ENCODE measurements at places on chromosomes 7 and 10. TPM values are rescaled to one million over a fixed set of nuclear protein-coding genes. Genes with fewer than 3 reads are reported as not detected.

The CFAP69 gene
- 4.3 TPM for total RNA-seq

The OR2A5 gene
- not detected for total RNA-seq

The OGDHL gene
- total RNA-seq: 0.30 TPM

The BAIAP2L1 gene
- 31.5 TPM for total RNA-seq

The GDF2 gene
- total RNA-seq: not detected

The VPS41 gene
- 35.8 TPM for total RNA-seq

The VAX1 gene
- total RNA-seq: 0.25 TPM

The TAS2R38 gene
- not detected for total RNA-seq

The CRPPA gene
- 0.38 TPM for total RNA-seq

The POU6F2 gene
- not detected for total RNA-seq

The MPP7 gene
- total RNA-seq: 0.38 TPM

The XRCC2 gene
- total RNA-seq: 9.4 TPM

The NKX1-2 gene
- 0.02 TPM for total RNA-seq

The SFTPA1 gene
- not detected for total RNA-seq

The CALN1 gene
- total RNA-seq: not detected

The GARS1 gene
- 493 TPM for total RNA-seq

The WEE2 gene
- not detected for total RNA-seq

The CAMK2B gene
- 0.15 TPM for total RNA-seq

The DMBT1 gene
- total RNA-seq: 0.02 TPM

The BCAP29 gene
- total RNA-seq: 67.2 TPM

The TRPV5 gene
- not detected for total RNA-seq

The POLR2J2 gene
- 3.8 TPM for total RNA-seq

The CFTR gene
- not detected for total RNA-seq

The EXOSC1 gene
- total RNA-seq: 96.3 TPM

The GFRA1 gene
- 0.92 TPM for total RNA-seq

The ITGB8 gene
- total RNA-seq: 18.5 TPM

The RTKN2 gene
- 4.0 TPM for total RNA-seq

The C10orf105 gene
- not detected for total RNA-seq

The SLC26A3 gene
- not detected for total RNA-seq

The CRYGN gene
- 0.07 TPM for total RNA-seq

The OR2AE1 gene
- total RNA-seq: 0.10 TPM

The UPK3B gene
- 0.15 TPM for total RNA-seq

The AKR1D1 gene
- total RNA-seq: not detected

The KAZALD1 gene
- total RNA-seq: 36.1 TPM

All from NCI-H460 (cell line).